ENCODE measurements at places on chromosomes 4 and X.

- DNase-seq = no peak
Observed at GRCh38 chr4:72857787-72858186, 211.7 kb downstream of the COX18 start.

DNA sequence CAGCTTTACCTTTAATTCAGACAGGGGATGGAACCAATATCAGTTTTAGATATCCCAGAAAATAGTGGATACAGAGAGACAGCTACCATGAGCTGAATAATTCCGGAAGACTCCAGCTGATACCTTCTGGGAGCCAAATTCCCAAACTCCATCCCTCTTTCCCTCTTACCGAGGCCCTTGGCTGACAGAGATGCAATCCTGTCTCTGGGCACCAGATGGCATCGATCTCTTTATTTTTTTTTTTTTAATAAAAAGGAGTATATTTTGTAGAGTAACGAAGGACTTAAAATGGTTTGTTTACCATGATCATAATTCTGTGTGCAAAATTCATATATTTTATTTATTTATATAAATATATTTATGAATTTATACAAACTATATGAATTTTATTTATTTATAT lies 31.0 kb downstream of the RAB40A start:
- DNase-seq = no peak

DNA sequence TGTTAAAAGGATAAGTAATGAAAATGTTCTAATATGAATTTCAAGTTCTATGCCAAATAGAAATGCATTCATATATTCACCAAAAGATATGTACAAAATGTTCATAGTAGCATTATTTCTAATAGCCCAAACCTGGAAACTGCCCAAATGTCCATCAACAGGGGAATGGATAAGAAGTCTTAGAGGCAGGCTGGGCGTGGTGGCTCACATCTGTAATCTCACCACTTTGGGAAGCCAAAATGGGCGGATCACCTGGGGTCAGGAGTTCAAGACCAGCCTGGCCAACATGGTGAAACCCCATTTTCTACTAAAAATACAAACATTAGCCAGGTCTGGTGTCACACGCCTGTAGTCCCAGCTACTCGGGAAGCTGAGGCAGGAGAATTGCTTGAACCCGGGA lies 2.3 kb upstream of the HPRT1 start:
- DNase-seq = no peak

DNA sequence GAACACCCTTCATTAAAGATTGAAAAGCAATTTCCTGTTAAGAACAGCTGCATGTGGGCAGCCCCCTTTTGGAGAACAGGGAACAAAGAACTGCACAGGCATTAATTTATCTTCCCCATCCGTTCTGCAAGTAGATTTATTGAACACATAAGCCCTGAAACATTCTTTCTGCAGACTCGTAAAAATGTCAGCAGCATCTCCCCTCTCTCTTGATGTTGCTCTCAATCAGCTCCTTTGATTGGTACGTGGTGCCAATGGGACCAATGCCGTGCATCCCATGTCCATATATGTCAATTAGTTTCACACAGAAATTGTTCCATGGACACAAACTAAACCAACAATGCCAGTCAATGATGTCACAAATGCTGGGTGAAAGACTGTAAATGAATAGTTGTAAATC lies 228.5 kb upstream of the RASGEF1B start:
- no peak for DNase-seq

DNA sequence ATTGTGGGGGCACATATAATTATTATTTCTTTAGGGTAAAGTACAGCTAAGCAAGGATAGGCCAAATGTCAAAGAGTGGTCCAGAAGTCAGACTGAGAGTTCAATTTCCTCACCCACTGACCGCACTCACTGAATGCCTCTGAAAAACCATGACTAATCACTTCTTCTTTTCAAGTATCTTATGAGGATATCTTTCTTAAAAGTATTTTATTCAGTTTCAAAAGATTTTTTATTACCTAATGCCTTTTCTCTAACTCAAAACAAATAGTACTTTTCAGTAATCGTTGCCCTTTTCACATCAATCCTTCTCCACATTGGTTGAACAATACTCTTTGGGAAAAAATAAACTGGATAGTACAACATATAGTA lies 61.7 kb upstream of the CAMK2D start:
- DNase-seq = no peak
